ENCODE measurements at places on chromosomes 4 and X.

GRCh38 chr4:108466936-108467902, 153.2 kb upstream of the RPL34 start:
- no peak for DNase-seq

DNA sequence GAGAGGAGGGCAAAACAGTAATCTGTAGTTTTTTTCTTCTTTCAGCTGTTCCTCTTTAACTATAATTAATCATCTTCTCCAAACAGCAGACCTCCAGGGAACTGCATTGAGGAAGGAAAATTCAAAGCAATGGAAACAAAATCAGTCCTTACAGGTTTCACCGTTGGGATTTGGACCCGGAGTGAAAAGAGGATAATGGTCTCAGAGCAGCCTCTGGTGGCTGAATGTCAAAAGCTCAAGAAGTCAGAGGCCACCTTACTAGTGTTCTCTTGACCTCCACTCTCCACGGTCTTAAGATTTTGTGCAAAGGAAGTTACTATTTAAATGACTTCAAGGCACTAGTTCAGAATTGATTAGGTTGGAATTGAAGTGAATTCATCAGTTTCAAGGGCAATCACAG, 16.0 kb upstream of the MID1 start:
- DNase-seq = no peak

DNA sequence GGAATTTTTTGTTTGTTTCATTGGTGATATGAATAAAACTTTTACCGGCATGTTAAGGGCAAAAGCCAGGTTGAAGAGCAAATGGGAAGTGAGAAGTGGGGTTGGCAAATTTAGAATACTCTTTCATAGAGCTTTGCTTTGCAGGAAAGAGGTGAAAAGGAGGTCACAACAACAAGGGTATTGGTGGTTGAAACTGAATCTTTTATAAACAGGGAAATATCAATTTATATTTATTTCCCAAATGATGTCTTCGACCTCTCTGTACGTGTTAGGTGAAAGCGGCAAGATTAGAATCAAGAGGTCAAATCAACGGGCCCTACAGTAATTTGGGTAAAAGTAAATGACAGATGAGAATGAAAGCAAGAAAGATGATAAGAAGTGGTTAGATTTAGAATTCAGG, 3.4 kb downstream of the SMR3A start:
- DNase-seq = no peak

DNA sequence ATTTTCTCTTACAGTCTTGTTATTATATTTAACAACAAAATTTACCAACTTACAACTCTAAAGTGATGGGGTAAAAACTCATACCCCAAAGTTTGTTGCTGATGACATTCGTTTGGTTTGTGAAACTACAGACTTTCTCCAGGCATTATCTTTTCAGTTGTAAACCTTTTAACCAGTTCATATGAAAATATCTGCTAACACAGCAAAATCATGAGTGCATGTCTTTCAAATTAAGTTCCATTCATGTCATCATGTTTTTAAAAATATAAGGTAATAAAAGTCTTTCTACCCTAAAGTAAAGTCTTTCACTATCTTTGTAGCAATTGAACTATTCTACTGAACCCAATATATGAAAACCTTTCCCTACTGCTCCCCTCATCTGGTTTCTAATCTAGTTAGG, 3.4 kb upstream of the GALNTL6 start:
- DNase-seq = no peak

- DNase-seq = no peak
Measured at GRCh38 chr4:164606478-164606877, 147.5 kb upstream of the SMIM31 start.

All from left colon (tissue), 2 donors.